ENCODE measurements at places on chromosomes 1 and 21. TPM values are rescaled to one million over a fixed set of nuclear protein-coding genes. Genes with fewer than 3 reads are reported as not detected.

DNA sequence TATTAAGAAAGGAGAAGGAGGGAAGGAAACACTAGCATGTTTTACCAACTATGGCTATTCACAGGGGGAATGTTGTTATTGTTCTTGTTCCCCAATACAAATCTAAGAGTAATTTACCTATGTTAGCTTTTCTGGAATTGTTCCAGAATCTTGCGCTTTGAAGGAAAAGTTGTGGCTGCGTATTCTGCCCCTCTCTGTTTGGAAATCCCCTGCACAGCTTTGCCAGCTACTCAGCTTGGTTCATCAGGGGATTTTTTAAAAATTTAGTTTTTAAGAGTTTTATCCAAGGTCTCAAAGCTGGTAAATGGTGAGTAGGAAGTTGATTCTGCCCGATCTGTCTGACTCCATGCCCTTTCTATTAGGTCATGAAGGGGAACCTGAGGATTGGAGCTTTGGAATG lies 9.5 kb upstream of the IRF6 start:
- DNase-seq, result no peak

- DNase-seq, result no peak
Measured at GRCh38 chr1:246476771-246477170, 30.3 kb downstream of the SMYD3 start.

DNA sequence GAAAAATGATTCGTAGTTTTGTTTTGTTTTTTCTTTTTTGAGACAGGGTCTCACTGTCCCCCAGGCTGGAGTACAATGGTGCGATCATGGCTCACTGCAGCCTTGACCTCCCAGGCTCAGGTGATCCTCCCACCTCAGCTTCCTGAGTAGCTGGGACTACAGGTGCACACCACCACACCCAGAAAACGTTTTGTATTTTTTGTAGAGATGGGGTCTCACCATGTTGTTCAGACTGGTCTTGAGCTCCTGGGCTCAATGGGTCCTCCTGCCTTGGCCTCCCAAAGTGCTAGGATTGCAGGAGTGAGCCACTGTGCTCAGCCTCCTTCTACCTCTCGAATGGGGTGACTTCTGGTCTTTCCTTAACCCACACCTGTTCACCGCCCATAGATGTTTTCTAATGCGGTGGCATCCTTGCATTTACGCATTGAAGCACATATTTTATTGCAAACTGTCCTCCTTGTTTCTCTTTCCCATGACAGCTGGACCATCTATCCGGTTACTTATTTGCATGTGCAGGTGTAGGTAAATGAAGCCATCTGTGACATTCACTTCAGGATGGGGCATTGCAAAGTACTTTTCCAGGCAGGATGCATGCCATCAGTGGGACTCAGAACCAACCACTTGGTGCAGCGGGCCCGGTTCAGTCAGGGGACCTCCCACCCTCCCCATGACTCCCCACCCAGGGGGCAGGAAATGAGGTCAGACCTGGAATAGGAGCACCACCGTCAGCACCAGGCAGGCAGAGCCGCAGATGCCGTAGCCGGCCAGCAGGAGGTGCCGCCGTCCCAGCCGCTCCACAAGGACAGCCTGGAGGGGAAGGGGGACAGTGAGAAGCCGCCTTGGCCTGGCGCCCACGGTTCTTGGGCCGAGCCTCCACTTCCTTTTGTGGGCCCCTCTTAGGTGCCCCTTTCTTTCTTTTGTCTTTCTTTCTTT lies 16.5 kb downstream of the SLC2A7 start:
- no peak for DNase-seq

DNA sequence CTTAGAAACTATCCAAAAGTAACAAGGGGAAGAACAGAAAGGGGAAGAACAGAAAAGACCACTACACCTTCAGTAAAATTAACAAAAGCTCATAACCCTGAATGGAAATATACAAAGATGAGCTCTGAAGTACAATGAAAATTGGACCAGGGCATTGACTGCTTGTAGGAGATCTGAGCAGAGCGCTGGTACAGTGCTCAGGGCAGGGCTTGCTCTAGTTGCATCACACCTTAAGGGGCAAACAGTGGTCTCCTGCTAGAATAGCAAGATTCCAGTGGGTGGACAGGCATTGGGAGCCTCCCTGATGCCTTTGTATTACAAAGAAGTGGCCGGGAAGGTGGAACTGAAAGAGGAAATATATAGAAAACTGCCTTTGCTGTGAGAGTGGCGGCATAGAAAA lies 111.9 kb upstream of the RGS1 start:
- no peak for DNase-seq

DNA sequence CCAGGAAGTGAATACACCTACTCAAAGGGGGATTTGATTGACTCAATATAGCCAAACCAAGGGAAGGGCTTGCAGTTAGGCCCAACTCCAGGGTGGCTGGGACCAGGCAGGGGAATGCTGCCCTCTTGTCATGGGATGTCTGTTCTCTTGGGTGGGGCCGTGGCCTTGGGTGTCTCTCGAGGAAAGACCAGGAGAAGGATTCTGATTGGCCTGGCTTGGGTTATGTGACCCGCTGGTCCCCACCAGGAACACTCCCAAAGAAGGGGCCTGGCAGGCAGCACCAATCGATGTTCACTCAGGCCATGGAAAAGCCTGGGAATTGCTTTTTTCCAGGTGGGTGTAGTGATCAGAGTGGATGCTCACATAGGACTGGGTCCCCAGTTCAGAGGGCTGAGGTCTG lies 10.1 kb upstream of the ZNF362 start:
- no peak for DNase-seq

DNA sequence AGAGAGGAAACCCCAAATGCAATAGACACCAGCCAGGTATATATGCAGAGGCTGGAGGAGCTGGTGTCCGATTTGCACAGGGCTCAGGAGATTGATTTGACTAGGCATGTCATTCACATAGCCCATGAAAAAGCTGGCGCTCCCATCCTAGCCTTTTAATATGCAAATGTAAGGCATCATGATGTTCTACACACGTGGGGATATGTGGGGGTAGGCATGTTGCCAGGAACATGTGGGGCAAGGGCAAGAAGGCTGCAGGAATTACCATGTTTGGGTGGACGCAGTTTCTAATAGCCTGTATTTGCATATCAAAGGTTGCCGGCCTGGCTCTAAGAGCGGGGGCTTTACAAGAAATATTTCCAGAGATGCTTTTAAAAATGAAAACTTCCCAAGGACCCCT lies 11.7 kb upstream of the SH3GLB1 start:
- no peak for DNase-seq

- no peak for DNase-seq
Measured at GRCh38 chr1:230250666-230251065, 175.5 kb downstream of the PGBD5 start.

- no peak for DNase-seq
Measured at GRCh38 chr1:40034869-40035268, 5.7 kb upstream of the CAP1 start.

DNA sequence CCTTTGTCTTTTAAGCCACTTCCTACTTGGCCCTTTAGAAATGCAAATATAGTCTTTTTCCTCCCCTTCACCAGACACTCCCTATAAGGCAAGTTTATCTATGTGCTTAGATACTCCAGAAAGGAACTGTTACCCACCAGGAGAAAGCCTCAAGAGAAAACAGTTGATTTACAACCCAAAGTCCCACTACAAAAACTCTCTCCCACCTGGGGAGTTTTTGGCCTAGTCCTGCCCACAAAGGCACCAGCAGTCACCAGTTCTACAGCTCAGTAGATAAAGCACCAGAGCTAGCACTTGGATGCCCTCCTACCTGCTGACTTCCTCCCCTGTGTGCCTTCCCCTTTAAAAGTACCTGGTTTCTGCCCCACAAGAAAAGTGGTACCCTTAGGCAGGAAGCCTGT lies 27.7 kb upstream of the HAO2 start:
- no peak for DNase-seq

DNA sequence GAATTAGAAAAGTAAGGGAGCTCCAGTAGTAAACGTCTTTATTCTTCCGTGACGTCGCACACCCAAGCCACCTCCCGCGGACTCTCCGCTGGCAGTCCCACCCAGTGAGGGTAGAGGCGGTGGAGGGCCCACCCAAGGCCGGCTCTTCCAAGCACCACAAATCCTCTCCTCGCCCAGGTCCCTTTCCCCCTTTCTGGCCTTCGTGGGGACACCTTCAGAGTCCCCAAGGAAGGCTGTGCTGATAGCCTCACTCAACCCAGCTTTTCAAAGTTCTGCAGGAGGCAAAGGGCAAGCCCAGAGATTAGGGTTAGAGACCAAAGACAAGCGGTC lies 349 bp upstream of the GPN2 start:
- DNase-seq, result no peak

The OR14K1 gene
- polyA plus RNA-seq, result not detected

The SELL gene
- 4.7 TPM for polyA plus RNA-seq

The HEYL gene
- 5.6 TPM for polyA plus RNA-seq

The CELSR2 gene
- 34.9 TPM for polyA plus RNA-seq

The MORC3 gene
- polyA plus RNA-seq, result 38.9 TPM

The GPR25 gene
- polyA plus RNA-seq, result not detected

The CRYAA gene
- polyA plus RNA-seq, result not detected

All from left renal pelvis (tissue), 4 donors.